ENCODE measurements at places on chromosomes 5 and 9.

DNA sequence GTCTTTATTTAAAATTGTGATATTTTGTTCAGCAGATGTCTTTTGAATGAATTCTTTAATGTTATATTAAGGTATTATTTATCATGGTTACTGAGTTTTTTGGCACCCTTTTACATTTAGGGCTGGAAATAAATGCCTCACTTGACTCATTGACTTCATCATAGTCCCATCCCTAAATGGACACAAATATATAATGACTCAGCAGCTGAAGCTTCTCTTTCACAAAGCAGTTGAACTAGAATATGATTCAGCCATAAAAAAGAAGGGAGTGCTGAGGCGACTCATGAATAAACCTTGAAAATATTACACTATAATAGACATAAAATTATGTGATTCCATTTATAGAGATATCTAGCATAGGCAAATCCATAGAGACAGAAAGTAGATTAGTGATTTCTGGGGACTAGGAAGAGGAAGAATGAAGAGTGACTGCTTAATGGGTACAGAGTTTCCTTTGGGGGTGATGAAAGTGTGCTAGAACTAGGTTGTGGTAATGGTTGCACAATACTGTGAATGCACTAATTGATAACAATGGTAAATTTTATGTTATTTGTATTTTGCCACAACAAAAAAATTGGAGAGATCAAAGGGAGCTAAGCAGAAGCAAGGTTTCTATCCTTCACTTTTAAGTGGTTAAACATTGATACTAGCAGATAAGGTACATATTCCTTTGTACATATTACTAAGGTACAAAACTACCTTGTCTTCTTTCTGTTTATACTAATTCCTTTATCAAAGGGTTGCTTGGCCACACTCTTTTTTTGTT is 449.6 kb downstream of the NTRK2 start:
- no peak for DNase-seq

DNA sequence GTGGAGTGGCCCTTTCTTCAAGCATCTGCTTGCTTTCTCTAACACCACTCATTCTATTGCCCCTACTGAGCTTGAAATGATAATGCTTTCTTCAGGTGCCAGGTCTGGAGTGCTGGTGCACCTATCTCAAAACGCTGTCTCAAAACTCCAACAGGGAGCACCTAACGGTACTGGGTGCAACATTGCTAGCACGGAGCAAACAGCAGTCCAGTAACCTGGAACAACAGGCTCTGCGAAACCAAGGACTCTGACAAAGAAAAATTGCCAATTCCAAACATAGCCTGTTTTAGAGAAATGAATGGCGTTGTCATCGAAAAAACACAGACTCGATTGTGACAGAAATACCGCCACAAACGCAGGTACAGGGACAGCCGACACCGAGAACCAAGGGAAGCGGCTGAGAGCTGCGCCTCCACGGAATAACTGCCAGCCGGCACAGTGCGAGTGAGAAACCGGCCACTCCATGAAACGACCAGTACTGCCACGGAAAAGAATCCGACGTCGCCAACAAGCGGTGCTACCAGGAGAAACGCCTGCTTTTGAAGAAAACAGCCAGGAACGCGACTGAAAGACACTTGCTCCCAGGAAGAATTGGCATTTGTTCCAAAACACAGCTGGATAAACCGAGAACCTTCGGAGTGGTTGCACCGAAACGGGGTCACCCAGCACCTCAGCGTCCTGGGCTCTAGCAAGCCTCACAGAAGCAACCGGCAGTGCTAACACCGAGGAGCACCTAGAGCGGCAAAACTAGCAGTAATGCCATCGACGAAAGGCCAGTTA is 3.1 kb downstream of the ANXA2R start:
- peak; percentile 51 for DNase-seq

- DNase-seq, result peak; percentile 28
Observed at GRCh38 chr5:127441799-127442484, 75.5 kb upstream of the PRRC1 start.

DNA sequence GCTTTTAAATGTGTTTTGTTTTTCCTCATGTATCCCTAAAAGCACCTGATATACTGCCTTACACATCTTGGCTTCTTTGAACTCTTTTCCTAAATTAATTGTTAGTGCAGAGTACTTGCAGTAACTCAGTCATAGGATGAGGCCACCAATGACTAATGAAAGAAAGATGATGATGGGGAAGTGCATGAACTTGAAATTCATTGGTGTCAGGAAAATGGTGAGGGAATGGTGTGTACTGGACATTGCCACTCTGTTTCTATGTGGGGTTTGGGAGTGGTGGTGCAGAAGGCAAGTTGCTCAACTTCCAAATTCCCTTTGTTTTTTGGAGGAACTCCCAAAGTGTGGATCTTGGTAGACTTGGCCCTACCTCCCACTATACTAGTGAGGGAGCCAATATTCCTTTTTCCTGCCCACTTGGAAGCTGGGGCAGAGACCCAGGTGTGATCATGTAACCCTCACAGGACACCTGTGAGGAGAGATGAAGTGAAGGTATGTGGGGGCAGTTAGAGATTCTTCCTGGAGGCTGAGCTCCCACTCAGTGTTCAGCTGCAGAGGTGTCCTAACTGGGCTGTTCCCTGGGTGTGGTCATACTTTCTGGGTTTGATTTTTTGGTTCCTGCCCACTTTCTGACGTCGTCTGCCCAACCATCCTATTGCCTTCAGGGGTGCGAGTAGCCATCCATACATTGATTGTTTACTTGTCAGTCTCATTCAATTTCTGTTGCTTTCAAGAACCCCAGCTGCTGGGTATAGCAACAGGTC is 298.5 kb downstream of the MAST4 start:
- peak; percentile 20 for DNase-seq

DNA sequence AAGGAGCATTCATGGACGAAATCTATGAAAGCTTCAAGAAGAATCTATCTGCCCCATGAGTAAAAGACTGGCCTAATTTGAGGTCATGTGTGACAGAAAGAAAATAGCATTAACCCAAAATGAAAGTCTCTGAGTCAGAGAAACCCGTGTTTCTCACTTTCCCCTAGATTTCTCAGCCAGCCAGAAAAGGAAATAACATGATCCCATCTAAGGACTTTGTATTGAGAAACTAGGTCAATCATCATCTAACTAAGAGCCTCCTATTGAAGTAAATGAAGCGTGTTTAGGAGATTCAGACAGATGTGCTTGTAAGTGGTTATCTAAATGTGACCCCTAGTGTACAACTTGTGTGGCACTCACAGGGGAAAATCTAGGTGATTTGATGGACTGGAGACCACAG is 77.3 kb upstream of the ZNF366 start:
- peak; percentile 82 for DNase-seq

DNA sequence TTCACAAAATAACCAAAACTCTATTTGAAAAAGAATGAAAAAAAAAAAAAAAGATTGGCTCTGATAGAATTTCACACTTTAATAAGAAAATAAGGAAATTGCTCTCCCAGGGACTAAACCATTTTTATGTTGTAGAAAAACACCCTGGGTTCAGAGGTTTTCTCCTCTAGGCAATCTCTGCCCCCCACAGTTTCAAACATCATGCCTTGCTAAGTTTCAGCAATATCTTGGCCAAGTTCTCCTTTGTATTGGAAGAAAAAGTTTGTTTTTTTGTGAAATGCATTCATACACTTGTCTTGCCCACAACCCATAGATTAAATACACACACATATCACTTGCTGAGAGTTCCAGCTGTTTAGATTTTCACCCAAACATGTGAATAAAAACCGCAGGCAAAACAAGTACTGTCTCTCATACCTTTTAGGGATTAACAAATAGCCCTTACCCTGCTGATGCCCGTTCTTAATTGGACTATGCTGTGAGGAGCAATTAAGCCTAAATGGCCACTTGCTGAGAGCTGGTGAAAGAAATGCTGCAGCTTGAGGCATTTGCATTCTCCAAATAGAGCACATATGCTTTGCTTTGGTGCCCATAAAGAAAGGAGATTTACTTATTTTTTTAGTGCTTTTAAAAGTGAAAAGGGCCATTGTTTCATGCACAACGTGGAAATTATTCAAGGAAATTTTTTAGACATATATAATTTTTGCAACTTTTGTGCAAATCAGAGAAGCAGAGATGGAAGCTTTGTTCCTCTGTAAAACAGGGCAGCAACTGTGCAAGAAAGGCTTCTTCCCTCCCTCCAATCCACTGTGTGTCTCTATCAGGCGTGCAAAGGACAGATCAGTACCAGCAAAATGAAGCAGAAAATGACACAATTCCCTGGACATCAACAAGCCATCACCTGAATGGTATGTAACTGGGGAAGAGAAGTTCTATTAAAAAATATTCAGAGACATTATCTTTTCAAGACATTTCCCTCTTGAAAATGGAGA is 262.4 kb upstream of the KIF2A start:
- no peak for DNase-seq

GRCh38 chr9:36940500-36940853 is 93.6 kb downstream of the PAX5 start:
- DNase-seq, result no peak

DNA sequence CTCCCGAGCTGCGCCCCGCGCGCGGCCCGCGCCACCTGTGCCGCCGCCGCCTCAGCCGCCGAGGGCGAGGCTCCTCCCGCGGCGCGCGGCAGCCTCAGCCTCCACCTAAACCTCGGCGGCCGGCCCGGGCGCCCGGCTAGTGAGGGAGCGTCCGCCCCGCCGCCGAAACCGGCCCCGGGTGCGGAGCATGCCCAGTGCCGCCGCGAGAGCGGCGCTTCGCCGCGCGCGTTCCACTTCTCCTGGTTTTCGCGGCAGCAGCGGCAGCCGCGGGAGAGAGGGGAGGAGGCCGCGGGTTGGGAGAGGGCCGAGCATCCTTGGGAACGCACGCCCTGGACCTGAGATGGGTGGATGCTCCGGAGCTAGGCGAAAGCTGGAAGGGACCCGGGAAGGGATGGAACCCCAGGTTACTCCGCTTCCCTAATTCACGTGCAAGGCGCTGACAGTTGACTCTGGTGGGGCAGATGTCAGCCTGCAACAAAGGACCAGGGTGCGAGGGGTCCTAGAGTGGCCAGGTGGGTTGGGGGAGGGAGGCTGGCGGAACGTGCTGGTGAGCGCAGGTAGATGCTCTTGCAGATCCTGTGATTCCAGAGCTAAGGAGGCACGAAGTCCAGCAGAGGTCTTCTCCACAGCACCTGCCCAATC is at the start of gene CTNND2:
Gene CTNND2 (minus strand): TSS at position 182 of the 642 bp plus-strand sequence. CDS start 593 bp downstream, outside the sequence.
- peak; percentile 21 for DNase-seq

DNA sequence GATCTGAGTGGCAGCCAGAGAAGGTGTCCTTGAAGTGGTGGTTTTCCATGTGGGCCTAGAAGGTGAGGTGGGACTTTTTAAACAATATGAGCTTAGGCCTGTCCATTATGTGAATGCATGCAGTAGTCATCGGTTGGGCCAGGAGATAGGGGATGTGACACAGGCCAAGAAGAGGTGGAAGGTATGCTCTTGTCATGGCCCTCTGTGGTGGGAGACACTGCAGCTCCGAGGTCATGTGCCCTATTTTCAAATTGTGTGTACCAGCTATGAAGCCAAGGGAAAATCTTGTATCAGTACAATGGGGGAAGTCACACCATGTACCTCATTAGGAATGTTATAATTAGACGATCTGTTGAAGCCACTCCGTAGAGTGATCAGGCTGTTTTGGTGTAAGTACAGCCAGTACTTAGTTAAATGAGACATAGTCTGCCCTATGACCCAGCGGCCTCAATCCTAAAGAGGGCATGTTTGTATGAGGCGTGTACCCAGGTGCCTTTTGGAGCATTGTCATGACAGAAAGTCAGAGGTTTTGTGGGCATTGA is 280.1 kb downstream of the MAST4 start:
- DNase-seq, result no peak

- DNase-seq, result no peak
Observed at GRCh38 chr9:126131066-126132010, 195.3 kb upstream of the MVB12B start.

DNA sequence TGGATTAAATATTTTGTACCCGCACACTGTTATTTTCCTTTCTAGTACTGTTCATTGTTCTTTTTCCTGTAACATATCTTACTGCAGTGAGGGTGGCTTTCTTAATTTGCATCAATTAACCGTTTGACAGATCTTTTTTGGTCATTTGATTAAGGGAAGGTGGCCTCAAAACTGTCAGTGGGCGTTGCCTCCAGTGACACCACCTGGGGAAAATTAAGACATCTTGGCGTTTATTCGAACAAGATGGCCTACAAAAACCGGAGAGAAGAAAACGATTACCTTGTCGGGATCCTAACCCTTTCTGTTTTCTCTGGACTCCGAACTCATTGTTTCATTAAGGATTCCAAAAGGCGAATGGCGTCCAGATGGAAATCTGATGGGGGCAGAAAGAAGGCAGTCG is 2.0 kb downstream of the BASP1 start:
- DNase-seq, result no peak

DNA sequence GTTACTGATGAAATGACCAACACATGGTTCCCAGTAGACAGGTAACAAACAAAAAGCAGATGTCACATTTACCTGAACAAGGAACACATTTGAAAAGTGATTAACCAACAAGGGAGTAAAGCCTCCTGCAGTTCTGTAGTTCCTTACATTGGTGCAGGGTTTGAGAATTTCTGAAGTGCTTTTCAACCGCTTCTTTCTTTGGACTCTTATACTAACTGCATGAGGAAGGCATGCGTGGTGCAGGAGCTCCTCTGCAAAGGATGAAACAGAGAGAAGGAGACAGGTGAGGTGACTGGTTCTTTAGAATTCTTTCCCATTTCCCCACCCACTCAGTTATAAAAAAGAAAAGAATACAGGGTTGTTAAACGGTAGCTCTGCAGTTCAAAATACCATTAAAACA is 4.6 kb upstream of the IL9 start:
- no peak for DNase-seq

GRCh38 chr5:52846182-52846842 is 58.6 kb downstream of the ITGA1 start:
- no peak for DNase-seq

DNA sequence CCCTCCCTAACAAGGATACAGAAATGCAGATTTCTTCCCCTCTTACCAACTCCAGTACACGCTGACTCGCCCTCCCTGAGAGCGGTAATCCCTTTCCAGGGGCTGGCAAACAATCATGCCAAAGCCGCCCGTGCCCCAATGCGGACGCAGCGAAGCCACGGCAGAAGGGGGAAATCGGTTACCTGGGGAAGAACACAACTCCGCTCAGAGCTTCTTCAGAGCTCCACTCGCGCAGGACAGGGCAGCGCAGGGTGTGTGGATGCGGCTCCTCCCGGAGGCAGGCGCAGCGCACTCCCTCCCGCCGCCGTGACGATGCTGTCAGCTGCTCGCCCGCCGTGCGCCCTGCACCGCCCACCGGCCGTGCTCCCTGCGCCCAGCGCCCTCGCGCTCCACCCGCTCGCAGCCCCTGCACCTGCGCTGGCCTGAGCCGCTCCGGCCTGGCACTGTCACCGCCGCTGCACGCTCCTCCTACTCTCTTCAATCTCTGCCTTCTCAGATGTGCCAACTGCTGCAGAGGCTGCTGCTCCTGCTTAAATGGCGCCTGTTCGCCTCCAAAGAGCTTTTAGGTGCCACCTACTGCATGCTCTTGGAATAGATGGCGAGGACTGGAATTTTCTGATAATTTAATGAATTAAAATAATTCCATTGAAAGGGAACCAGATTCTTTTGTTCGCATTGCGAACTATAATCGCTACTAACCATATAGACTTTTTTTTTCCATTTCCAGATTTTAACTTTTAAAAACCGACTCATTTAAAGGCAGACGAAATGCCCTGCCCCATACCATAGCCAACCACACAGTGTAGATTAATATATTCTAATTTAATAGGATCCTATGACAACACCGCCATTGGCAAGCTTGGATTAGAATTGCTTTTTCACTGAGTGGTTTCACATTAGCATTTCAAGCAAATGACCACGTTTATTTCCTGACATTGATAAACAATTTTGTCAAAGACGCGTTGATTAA is at the start of gene DIRAS2:
Gene DIRAS2 (minus strand): TSS at position 255 of the 970 bp plus-strand sequence. CDS start 28,997 bp downstream, outside the sequence.
- DNase-seq, result peak; percentile 50
